Stimulated activated CD8-positive, alpha-beta memory T cell treated with anti-CD3 and anti-CD28 coated beads, Interleukin-4, amount 100 ng/mL, for 4 hours (primary cell): ENCODE measurements at places on chromosomes 1 and 21.

- DNase-seq, result no peak
Observed at GRCh38 chr1:4931486-4931885, 277.1 kb downstream of the AJAP1 start.

DNA sequence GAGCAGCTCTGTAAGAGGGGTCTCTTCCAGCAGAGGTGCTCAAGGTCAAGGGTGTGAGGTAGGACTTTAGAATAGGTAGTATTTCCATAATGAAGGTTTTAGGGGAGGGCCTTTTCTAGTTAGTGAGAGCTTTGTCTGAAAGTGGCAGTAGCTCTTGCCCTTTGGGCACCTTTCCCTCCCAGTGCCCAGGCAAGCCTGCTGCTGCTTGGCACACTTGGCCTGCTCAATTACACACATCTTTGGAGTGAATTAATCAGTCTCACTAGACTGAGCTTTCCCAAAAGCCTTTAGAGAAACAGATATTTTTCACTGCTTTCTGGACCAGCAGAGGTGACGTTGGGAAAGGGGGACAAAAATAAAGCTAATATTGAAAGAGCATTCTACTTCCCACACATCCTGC lies 48.0 kb downstream of the MAB21L3 start:
- DNase-seq, result no peak

GRCh38 chr1:152745289-152745704 lies 12.5 kb upstream of the KPRP start:
- no peak for DNase-seq

GRCh38 chr1:42951588-42951987 lies 7.1 kb downstream of the SLC2A1 start:
- DNase-seq, result no peak

GRCh38 chr1:167707942-167708341 lies 13.8 kb upstream of the MPZL1 start:
- no peak for DNase-seq

DNA sequence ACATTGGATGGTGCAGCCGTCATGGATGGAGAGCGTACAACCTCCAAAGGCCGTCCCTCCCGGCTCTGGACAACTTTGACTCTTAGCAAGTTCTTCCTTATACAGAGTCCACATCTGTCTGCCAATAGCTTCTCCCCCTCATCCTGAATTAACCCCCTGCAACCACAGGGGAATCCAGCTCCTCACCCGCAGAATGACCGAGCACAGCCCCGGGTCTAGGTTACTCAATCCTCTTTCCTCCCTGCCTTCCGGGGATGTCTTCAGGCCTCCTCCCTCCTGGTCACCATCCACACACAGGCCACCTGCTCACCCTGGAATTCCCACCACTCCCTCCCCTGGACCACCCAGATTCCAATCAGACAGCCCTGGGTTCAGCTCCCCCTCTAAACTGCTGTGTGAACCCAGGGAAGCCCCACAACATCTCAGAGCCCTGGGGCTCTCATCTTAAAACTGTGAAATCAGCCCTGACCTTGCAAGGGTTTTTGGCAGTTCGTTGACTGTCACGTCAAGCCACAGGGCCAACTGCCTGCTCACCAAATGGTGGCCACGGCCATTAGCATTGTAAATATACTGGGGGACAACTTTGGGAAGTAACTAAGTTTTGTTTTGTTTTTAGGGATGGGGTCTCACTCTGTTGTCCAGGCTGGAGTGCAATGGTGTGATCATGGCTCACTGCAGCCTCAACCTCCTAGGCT lies 54.2 kb downstream of the HSPG2 start:
- no peak for DNase-seq

DNA sequence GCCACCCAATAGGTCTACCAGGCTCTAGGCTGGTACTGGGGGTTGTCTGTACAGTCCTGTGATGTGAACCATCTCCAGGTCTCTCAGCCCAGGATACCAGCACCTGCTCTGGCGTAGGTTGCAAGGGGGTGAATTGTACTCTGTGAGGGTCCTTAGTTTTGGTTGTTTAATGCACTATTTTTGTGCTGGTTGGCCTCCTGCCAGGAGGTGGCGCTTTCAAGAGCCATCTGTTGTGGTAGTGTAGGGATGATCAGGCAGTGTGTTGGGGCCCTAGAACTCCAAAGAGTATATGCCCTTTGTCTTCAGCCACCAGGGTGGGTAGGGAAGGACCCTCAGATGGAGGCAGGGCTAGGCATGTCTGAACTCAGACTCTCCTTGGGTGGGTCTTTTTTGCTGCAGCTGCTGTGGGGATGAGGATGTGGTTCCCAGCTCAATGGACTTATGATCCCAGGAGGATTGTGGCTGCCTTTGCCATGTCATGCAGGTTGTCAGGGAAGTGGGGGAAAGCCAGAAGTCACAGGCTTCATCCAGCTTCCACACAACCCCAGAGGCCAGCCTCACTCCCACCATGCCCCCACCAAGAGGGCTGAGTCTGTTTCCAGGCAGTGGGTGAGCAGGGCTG lies 301.8 kb upstream of the CHRM3 start:
- no peak for DNase-seq

- no peak for DNase-seq
Observed at GRCh38 chr1:73042403-73042802, 760.1 kb upstream of the NEGR1 start.

DNA sequence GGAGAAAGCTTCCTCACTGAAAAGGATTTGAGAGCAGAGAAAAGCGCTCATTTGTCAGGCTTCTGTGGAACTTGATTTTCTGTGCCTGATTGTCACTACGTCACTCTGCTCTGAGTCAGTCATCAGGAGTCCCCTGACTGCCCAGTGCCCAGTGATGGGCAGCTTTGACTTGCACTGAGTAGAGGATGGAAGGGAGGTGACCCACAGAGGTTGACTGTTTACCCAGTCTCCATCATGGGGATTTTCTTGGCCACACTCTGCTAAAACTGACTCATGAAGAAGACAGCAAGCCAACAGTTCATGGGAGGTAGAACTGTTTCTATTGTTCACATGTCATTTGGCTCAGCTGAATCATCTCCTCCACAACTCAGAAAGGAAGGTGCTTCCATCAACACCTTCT lies 82.1 kb upstream of the DUSP10 start:
- DNase-seq, result no peak

DNA sequence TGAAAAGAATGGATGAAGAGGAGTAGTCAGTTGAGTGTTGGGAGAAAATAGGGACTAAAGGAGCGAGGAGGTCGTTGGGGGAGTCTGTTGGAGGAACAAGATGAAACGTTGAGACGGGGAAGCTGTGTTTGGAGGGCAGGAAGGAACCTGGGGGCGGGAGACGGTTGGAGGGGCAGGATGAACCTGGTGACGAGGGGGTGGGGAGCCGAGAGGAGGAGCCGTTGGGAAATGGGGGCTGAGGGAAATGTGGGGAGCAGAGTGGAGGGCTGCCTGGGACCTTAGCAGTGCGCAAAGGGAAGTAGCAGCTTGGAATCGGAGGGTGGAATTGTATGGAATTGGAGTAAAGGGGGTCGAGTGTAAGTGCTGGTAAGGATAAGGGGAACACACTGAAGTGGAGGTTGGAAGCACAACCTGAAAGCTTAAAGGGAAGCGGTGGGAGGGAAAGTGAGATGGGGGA lies 630 bp downstream of the MTF2 start:
- no peak for DNase-seq

DNA sequence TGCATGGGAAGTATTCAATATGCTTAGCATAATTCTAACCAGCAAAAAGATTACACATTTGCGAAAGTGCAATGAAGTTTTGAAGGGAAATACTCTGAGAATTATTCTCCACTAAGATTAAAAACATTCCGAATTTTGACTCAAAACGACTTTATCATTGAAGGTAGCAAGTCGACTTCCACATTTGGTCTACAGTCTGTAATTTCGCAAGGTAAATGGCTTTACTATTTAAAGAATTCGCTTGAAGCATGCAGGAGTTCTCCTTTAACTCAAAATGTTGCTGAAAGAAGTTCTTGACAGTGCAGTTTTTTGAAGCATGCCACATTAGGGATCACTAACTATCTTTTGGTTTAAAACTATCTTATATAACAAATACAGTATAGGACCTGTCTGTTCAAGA lies 161.0 kb upstream of the HP1BP3 start:
- DNase-seq, result no peak

DNA sequence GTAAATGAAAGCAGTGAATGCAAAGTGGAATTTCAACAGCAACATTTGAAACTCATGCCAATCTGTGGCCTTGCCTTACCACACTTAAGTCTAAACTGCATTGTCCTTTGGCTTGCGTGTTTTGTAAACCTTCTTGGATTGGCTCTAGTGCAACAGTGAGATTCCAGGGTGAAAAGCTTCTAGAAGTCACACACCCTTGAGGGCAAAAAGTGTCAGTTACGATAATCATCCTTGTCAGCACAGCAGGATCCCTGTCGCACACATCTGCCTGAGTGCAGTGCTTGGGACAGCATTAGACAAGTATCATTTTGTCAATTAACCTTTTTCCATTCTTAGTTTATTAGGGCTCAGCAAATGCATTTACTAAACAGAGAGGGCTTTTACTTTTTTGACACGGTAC lies 243.4 kb upstream of the PTBP2 start:
- no peak for DNase-seq

DNA sequence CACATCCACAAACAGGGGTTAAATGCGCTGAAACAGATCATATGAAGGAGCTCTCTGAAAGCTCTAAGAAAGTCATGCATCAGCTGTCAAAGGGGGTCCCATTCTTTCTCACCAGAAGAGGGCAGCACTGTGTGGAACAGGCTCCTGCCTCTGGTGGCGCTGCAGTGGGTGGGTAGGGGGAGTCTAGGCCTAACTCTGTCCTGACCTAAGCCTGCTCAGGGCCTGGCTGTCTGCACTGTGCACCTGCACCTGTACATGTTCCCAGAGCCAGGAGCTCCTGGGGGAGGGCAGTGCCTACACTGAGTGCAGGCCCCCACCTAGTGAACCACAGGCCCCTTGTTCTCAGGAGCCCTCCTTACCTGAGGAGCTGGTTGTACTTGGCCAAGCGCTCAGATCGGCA lies 16.0 kb downstream of the ENO1 start:
- no peak for DNase-seq

GRCh38 chr1:246181241-246181640 lies 325.8 kb downstream of the SMYD3 start:
- no peak for DNase-seq

DNA sequence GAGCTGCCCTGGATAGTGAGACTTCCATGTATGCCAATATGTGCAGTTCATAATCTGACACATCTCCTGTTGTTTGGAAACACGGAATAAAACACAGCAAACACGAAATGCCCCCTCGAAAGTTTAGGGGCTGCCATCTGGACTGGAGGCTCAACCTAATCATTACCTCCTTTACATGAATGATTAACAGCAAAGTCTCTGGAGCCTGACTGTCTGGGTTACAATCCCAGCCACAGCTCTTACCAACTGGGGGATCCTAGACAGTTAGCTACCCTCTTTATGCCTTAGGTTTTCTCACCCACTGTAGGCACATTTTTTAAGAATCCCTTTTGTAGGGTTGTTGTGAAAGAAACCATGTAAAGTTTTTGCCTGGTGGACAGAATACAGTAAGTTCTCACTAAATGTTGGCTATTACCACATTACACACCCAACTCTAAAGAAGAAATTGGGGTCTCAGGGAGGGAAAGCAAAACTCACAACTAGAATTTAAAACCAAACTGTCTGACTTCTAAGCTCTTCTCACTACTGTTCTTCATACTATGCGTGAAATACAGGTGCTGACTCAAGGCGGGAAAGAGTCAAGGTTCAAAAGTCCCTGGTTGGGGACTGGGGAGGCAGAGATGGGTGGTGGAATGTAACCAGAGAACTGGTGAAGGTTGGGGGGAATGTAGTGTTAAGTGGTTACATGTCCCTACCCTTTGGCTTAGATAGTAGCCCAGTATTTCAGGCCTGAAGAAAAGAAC lies 24.2 kb downstream of the CYP4A22 start:
- DNase-seq, result no peak

- no peak for DNase-seq
Observed at GRCh38 chr1:151540982-151541377, 871 bp downstream of the TUFT1 start.

GRCh38 chr1:177442584-177442983 lies 271.8 kb downstream of the BRINP2 start:
- DNase-seq, result no peak

DNA sequence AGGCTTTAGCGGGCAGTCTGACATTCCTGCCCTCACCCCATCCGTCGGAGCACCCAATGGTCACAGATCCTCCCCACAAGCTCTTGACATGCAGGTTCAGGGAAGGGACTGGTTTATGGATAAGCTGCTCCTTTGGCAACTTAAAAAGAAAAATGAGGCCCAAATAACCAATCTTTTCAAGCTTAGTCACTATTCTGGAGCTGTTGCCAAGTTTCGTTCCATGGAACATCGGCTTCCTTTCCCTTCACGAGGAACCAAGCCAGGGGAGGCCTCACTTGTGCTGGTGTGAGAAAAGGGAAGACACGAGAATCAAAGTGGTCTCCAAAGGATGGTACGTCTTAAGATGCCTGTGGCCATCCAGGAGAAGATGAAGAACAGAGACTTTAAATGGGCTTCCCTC lies 46.1 kb upstream of the LPAR3 start:
- DNase-seq, result no peak

GRCh38 chr1:94552071-94552586 lies 10.6 kb upstream of the F3 start:
- DNase-seq, result no peak

GRCh38 chr1:205477759-205478247 lies 22.0 kb upstream of the BLACAT1 start:
- DNase-seq, result no peak

DNA sequence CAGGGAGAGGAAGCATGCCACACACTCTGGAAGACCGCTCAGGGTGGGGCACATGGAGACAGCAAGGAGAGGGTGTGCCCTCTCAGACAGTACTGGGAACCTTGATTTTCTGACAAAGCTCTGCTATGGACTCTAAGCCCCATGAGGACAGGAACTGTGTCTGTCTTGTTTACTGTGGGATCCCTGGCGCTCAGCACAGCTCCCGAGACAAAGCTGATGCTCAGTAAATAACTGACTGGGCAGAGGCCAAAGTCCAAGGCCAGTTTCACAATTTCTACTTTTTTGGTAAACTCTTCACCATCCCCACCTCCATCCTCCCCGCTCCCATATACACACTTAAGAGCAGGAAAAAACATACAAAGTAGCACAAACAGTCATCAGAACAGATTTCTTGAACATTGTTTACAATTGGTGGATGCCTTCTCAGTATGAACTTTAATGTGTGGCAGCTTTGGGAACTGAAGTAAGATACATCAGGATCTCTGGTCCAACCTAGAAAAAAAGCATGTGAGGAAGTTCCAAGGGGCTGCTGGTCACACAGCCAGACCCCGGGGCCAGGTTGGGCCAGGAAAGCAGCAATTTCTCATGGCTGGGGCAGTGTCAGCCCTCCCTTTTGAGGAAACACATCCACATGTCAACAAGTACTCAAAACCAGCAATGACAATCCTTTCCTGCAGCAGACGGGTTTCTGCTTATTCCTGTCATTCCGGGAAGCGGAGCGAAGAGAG lies 5.6 kb upstream of the AHCYL1 start:
- DNase-seq, result no peak

- no peak for DNase-seq
Observed at GRCh38 chr21:27201197-27201596, 234.3 kb upstream of the ADAMTS5 start.

DNA sequence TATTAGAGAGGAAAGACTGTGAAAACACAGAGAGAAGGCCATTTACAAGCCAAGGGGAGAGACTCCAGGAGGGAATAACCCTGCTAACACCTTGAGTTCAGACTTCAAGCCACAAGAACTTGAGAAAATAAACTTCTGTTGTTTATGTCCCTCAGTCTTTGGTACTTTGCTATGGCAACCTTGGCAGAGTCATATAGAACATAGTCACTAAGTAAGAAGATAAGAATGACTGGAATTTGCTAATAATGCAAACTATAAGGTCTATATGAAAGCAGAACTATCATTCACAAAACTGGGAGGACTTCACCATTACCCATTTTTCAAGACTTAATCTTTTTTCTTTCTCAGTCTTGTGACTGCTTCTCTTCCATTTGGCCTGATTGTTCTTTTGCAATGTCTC lies 767.3 kb upstream of the ADAMTS5 start:
- no peak for DNase-seq
